ENCODE measurements at places on chromosomes 5 and 9.

- no peak for DNase-seq
Measured at GRCh38 chr5:96194593-96194992, 232.9 kb upstream of the ELL2 start.

DNA sequence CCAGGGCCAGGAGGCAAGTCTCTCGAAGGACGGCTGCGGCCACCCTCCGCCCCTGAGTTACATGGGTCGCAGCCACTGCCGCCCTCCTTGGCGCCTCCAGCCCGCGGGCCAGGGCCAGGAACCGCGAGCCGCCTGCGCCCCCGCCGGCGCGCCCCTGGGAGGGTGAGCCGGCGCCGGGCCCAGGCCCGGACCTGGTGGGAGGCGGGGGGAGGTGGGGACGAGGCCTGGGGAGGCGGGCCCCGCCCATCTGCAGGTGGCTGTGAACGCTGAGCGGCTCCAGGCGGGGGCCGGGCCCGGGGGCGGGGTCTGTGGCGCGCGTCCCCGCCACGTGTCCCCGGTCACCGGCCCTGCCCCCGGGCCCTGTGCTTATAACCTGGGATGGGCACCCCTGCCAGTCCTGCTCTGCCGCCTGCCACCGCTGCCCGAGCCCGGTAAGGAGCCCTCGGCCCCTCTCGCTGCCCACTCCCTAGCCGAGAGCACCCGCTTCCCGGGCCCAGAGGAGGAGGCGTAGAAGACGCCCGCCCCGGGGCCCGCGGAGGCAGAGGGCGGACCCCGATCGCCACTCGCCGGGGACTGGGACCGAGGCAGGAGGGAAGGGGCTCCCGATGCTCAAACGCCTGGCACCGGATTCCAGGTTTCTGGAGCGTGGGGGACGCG is at the start of gene ASS1:
TSS of gene ASS1 (plus strand) at position 397 of the 657 bp plus-strand sequence. CDS start 7,268 bp downstream, outside the sequence.
- no peak for DNase-seq

GRCh38 chr5:53815471-53815870 is 255.0 kb downstream of the NDUFS4 start:
- no peak for DNase-seq

- DNase-seq = no peak
Measured at GRCh38 chr9:74499770-74500583, 2.8 kb downstream of the RORB start.

GRCh38 chr5:114185274-114185673 is 176.6 kb upstream of the KCNN2 start:
- no peak for DNase-seq

GRCh38 chr5:178463321-178464155 is 126.7 kb downstream of the COL23A1 start:
- no peak for DNase-seq

- DNase-seq = no peak
Measured at GRCh38 chr9:94801234-94801633, 74.7 kb downstream of the AOPEP start.
